ENCODE measurements at places on chromosomes 7 and 10. TPM values are rescaled to one million over a fixed set of nuclear protein-coding genes. Genes with fewer than 3 reads are reported as not detected.

Gene ADRB1
- total RNA-seq: 35.0 TPM

Gene ZNF117
- 3.2 TPM for total RNA-seq

Gene NUPR2
- not detected for total RNA-seq

Gene CYP2C19
- total RNA-seq: not detected

Gene LIPM
- total RNA-seq: not detected

Gene CDK5
- total RNA-seq: 9.6 TPM

Gene SPDYE8
- not detected for total RNA-seq

Gene ADAM12
- 0.27 TPM for total RNA-seq

Gene GIMAP1
- 5.9 TPM for total RNA-seq

Gene TPK1
- 3.5 TPM for total RNA-seq

Gene PCLO
- total RNA-seq: 4.2 TPM

Gene FZD8
- total RNA-seq: 6.6 TPM

Gene GPR146
- total RNA-seq: 29.8 TPM

Gene MKI67
- total RNA-seq: 1.2 TPM

Gene CDNF
- 1.5 TPM for total RNA-seq
